ENCODE measurements at places on chromosomes 1 and 21. TPM values are rescaled to one million over a fixed set of nuclear protein-coding genes. Genes with fewer than 3 reads are reported as not detected.

GRCh38 chr1:8382608-8383505 is 64.9 kb downstream of the SLC45A1 start:
- DNase-seq: no peak

DNA sequence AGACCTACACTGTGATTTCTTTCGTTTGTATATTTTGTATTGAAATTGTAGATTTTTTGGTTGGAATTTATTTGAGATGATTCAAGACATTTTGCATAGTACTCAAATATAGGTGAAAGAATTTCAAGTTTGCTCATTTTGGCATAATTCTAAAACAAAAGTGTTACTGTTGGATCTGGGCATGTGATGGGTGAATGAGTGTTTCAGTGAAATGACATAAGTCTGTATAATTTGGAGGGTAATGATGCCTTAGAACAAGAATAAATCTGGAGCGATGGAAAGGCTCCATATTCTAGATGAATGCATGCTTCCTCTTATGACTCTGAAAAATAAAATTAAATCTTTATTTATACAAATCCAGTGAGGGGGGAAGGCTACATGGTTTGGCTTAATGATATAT is 41.0 kb downstream of the NFIA start:
- DNase-seq: no peak

- no peak for DNase-seq
Observed at GRCh38 chr1:154272999-154273563, 652 bp downstream of the HAX1 start.

DNA sequence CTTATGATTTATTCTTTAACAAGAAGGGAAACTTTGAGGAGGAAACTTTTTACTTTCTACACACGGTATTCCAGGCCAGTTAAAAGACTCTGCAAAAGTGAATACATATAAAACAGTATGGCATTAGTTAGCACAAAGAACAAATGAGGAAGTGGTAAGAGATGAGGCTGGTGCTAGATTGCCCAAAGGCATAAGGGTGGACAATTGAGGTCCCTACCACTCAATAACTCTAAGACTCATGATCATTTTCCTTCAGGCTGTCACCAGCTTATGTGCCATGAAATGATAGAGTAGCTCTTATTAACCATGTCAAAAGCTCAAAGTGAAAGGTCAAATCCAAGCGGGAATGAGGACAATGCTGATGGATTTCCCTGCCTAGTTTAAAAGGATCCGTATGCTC is 124.5 kb downstream of the TBX15 start:
- DNase-seq: no peak

GRCh38 chr1:82542141-82542540 is 741.4 kb downstream of the ADGRL2 start:
- no peak for DNase-seq

DNA sequence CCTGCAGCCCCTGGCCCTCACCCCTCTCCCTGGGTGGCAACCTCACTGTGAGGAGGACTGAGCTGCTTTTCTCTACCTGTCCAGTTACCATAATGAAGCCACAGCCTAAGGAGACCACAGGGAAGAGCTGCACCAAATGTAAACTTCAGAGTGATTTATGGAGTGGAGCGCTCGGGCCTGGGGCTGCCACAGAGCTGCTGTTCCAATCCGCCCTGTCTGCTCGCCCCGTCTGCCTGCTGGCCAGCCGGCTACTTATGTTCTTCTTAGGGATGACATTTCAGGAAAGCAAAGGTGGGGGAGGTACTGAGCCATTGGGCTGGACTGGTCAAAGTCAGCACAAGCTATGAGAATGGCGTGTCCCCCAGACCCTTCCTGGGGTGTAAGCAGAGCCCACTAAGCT is 17.9 kb downstream of the SYT6 start:
- no peak for DNase-seq

DNA sequence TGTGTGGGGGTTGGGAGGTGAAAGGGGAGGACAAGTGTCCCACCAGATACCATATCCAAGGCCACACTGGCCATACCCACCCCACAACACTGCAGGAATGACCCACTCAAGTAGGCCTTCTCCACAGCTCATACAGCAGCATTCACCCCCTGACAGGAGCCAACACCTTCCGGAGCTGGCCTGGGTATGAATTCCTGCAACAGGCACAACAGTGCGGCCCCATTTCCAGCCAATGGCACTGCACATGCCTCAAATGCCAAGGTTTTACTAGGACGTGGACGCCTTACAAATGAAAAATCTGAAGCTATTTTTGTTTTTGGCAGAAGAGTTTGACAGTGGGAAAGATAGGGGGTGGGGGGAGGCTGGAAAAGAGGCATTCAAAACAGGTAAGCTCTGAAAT is 2.0 kb downstream of the KCND3 start:
- no peak for DNase-seq

GRCh38 chr1:110635434-110635833 is 29.3 kb upstream of the KCNA2 start:
- no peak for DNase-seq

Gene PGD
- 129 TPM for total RNA-seq
